H1 (cell line): ENCODE measurements at places on chromosomes 11 and 22.
A peak's percentile ranks its signal among the peaks of the same experiment; 100 is the strongest.

- DNase-seq: no peak
Observed at GRCh38 chr11:120224361-120224760, 13.5 kb downstream of the OAF start.

- no peak for DNase-seq
Observed at GRCh38 chr11:106399624-106400023, 322.2 kb downstream of the AASDHPPT start.

DNA sequence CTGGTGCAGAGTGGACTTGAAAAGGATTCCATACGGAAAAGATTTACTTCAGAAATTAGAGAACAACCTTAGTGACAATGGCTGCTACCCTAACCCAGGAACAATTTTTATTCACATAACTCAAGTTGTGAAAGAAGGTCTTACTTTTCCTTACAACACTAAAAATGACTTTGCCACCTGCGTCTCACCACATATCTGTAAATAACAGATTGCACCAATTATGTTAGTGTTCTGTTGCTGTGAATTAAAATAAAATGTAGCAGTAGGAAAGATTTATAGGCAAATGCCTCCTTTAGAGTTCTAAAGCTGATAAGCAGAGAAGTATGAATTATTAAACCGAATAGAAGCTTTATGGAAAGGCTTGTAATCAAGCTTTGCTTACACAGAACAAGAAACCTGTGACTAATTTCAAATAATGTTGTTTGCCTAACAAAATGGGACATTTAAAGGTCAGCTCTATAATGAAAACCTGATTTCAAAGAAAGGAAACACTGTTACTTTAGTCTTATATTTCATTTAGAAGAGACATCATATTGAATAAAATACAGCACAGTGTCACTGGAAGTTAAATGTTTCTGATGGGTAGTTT, 2237.8 kb downstream of the LRRC4C start:
- DNase-seq: no peak

GRCh38 chr22:25833091-25833490, 91.1 kb downstream of the MYO18B start:
- DNase-seq: no peak

DNA sequence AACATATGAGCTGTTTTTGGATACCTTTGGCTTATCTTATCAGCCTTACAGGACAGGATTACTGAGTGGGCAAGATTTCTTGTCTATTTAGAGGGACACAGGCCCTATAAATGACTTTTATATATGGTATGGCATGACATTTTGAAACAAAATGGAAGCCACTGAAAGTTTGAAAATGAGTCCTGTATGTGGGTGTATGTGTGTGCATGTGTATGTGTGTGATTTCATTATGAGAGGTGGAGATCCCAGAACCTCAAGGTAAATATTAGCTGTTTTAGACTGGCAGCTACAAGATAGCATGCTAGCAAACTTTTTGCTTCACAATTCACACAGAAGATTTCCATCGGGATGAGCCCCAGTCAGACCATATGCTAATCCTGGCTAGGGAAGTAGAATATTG, 970.5 kb upstream of the CCDC90B start:
- no peak for DNase-seq

DNA sequence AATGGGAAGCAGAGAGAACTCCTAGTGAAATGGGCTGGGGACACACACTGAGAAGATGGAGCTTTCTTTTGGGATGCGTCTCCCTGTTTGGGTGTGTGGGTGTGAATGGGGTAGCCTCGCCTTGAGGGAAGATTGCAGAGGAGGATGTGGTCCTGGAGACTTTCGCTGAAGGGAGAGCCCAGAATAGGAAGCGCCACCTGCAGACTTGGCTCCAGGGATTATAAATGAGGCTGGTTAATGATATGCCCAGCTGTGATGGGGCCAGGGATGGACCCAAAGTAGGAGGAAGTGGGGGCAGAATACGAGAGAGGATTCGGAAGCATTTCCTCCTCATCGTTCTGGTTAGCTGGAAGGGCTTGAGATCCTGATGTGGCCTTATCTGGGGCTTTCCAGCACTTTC, 13.7 kb downstream of the RELT start:
- DNase-seq: no peak

- DNase-seq: no peak
Observed at GRCh38 chr11:13010749-13011465, 1.8 kb downstream of the RASSF10 start.

DNA sequence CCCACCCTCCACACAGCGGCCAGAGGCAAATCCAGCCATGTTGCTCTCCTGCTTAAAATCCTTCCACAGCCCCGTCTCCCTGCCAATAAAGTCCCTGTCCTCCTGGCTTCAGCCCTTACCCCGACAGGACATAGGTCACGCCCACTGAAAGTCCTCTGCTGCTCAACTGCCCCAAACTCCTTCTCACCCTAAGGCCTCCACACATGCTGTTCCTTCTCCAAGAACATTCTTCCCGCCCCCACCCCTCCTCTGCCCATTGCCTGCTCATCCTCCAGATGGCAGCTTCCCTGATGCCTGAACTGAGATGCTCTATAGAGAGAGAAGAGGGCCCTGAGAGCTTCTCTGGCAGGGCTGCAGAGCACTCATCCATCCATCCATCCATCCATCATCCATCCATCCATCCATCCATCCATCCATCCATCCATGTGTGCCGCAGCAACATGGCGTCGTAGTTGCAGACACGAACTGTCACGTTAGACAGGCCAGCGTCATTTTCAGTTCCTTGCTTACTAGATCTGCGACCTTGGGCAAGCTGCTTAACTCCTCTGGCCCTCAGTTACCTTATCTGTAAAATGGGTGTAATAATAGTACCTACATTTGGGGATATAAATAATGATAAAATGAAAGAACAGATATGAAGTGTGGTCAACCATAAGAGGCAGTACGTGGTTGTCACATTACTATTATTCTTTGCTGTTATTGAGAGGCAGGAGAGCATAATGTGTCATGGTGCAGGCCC, 9.4 kb downstream of the NPTXR start:
- no peak for DNase-seq

DNA sequence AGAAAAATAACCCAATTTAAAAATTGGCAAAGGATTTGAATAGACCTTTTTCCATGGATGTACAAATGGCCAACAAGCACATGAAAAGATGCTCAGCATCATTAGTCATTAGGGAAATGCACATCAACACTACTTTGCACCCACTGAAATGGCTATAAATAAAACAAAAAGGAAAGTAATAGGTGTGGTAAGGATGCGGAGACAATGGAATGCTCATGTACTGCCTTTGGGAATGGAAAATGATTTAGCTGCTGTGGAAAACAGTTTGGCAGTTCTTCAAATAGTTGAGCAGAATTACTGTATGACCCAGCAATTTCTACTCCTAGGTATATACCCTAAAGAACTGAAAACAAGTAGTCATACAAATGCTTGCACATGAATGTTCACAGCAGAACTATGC, 37.4 kb downstream of the LARGE2 start:
- DNase-seq: no peak

DNA sequence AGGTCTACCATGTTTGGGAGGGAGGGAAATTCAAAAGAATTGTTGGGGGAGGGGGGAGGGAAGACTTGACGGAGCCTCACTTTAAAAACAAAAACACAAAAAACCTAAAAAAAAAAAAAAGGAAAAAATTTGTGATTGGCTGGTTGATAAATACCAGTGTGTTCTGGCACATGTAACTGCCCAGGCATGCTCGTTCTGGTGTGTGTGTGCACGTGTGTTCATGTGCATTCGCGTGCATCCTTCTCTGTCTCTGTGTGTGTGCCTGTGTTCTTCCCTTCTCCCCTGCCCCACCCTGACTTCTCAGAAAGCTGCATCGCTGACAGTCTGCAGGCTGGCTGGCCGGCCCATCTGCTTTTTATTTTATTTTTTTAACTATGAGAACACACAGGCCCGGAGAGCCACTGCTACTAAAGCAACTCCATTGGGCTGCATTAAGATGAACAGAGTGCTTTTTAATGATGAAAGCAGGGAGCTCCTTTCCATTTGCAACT, 22.6 kb upstream of the ADSL start:
- no peak for DNase-seq

GRCh38 chr11:62545437-62546243, 966 bp downstream of the AHNAK start:
- peak; percentile 53 for DNase-seq

- no peak for DNase-seq
Observed at GRCh38 chr11:35791088-35791958, 128.7 kb downstream of the TRIM44 start.

DNA sequence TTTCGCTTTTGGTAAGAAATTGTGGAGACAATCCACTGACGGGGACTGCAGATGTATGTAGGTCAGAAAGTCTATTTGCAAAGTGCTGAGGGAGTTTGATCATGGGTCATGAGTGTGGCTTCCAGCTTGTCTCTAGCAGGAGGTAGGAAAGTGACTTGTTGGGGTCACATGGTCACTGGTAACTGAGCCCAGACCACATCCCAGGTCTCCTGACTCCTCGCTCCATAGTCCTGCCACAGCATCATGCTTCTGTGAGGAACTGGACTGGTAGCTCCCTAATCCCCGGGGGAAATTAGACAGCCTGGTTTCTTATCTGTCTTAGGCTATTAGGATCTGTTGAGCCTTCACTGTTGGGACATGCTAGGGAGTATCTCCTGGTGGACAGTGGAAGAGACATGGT, 142.1 kb downstream of the MYO18B start:
- no peak for DNase-seq

GRCh38 chr11:121035169-121035755, 11.4 kb downstream of the TBCEL start:
- DNase-seq: no peak

GRCh38 chr22:19204640-19205039, 26.1 kb upstream of the SLC25A1 start:
- DNase-seq: no peak

- DNase-seq: no peak
Observed at GRCh38 chr11:16831316-16832192, 93.1 kb downstream of the C11orf58 start.

GRCh38 chr11:75241906-75242644, 1.5 kb downstream of the TPBGL start:
- DNase-seq: no peak

DNA sequence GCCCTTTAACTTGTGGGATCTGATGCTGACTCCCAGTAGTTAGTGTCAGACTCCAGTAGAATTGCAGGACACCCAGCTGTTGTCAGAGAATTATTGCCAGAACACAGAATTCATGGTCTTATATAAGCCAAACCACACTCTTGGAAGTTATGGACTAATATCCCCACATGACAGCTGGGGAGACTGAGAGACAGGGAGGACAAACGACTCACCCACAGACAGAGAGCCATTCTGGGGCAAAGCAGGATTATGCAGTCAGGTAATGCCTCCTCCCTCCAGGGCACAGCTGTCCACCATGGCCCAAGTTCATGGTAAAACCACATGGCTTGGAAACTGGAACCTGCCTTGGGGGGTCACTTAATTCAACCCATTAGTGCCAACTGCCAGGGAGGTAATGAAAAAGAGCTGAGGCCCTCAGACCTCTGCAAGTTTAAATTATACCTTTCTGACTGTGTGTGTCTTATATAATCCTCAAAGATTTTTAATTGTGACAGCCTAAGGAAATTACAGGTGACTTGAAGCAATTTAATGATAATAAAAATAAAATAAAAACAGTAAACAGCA, 299.5 kb downstream of the BUD13 start:
- no peak for DNase-seq

GRCh38 chr22:46108564-46109473, 41.5 kb upstream of the PPARA start:
- no peak for DNase-seq

GRCh38 chr11:62889484-62890437, 9.1 kb downstream of the SLC3A2 start:
- no peak for DNase-seq

DNA sequence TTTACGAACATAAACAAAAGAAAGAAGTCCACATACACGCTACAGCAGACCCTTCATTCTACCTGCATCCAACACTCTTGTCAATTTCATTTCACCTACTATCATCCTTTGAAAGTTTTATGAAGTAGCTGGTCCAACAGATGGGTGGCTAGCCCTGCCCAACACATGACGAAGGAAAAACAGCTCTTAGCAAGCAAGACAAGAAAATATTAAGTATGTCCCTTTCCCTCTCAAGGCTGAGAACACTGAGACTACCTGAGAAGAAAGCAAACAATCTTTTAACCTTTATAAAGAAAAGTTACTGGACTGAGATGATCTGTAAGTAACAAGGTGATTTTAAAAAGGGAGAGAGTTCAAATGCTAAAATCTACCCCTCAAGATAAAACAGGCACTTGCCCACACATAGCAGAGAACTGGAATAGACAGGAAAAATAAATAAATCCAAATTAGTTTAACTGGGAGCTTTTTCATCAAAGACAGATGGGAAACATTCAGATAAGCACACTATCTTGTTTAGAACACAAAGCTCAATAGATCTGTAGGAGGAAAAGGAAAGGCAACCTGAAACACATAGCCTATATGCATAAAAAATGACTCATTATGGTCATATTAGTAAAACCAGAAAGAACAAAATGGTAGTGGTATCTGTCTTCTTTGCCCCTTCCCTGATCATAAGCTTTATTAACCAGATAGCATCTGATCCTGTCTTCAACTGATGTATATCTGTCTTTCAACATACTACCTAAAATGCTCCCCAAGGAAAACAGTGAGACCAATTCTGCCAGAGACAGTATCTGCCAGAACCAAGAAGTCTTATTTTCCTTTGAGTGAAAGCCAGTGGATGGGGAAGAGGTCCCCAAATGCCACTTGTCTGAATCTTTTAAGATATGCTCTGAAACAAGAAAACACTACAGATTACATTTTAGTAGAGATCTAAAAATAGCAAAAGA, 104.3 kb downstream of the MRTFA start:
- DNase-seq: no peak

GRCh38 chr11:17736930-17737817, 2.6 kb downstream of the KCNC1 start:
- no peak for DNase-seq

GRCh38 chr22:24526191-24526590, 28.7 kb downstream of the GUCD1 start:
- DNase-seq: no peak

GRCh38 chr11:118635237-118635591, 27.8 kb downstream of the PHLDB1 start:
- no peak for DNase-seq

- DNase-seq: no peak
Observed at GRCh38 chr11:64513523-64513922, 77.5 kb upstream of the SLC22A12 start.

DNA sequence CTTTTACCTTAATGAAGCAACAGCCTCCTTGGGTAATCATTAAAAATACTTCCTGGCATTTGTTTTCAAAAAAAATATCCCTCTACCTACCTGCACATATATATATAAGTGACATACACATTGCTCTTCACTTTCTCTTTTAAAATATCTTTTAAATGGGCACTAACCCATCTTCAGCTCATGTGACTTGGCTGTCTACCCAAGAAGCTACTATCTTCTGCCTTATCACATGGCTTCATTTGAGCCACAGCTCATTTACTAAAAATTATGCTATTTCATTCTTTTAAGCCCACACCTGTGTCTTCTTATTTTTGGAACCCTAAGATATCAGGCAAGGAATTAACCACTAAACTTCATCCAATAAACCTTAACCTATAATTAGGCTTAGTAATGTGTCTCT, 37.0 kb upstream of the SOX6 start:
- DNase-seq: no peak
